Right ventricle myocardium inferior (tissue), 1 donor: ENCODE measurements at places on chromosomes 13 and 19.

GRCh38 chr19:28307487-28307886 lies 905.5 kb downstream of the UQCRFS1 start:
- DNase-seq: no peak

DNA sequence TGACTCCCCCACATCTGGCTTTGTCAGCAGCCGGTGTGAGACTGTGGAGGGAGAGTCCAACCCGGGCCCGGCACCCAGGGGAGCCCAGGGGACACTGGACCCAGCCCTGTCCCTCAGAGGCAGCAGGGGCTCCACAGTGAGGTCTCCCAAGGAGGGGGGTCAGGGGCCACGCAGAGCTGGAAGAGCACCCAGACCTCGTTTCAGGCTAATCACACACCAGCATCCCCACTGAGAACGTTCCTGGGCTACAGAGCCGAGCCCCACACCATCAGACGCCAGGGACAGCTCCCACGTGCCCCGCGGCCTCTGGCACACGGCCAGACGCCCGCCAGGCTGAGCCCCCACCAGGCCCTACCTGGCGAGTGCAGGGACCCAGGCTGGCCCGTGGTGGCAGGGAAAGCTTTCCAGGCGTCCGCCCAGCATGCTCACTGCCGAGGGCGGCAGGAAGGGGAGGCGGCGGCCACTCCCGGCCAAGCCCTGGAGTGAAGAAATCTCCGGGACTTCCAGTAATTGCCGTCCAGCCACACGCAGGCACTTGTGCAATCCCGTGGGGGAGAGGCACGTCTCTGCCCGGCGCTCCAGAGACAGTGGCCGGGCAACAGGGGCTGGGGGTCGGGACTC lies 19.2 kb downstream of the SBNO2 start:
- peak; percentile 94 for DNase-seq

GRCh38 chr19:46193678-46194077 lies 35.9 kb upstream of the IGFL1 start:
- no peak for DNase-seq

GRCh38 chr19:56111601-56112312 lies 9.3 kb downstream of the ZNF787 start:
- peak; percentile 88 for DNase-seq

GRCh38 chr19:10270180-10270615 lies 722 bp upstream of the ICAM1 start:
- DNase-seq: peak; percentile 95

- DNase-seq: peak; percentile 23
These were observed 767 bp downstream of the ETV2 start for GRCh38 chr19:35642312-35642711.

DNA sequence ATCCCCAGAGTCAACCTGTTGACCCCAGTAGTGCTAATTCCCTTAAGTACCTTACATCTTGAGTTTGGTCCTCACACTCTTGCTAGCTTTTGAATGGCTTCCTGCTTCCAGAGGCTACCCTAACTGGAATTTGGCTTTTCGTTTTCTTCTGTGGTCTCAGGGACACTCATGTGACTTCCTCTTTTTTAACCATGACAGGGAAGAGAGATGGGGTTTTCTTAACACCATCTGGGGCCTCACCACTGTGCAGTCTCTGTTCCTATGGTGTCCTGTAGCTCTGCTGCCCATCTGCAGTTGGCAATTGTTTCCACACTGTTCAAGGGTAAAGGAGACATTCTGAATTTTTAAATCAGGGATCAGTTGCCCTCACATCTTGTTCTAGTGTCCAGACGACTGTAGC lies 66.7 kb downstream of the SLC10A2 start:
- no peak for DNase-seq

GRCh38 chr13:77397636-77398035 lies 70.7 kb upstream of the MYCBP2 start:
- DNase-seq: no peak

DNA sequence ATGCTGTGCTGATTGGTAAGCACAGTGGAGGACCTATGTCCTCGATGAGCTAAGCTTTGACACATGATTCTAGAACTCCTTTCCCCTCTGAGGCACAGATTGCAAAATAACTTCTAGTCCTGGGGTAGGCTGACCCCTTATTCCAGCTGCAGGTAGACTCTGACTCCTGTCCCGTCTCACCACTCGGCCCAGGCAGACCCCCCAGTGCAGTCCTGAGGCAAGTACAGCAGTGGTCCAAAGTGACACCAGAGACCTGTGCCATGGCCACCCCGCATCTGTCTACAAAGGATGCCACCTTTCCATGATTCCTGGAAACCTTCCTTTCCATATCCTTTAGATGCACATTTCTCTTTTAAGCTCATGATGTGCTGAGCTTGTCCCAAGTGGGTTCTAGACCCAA lies 482.5 kb downstream of the ZNF536 start:
- DNase-seq: no peak

- no peak for DNase-seq
These were observed 6.4 kb downstream of the LYL1 start for GRCh38 chr19:13095934-13096927.

DNA sequence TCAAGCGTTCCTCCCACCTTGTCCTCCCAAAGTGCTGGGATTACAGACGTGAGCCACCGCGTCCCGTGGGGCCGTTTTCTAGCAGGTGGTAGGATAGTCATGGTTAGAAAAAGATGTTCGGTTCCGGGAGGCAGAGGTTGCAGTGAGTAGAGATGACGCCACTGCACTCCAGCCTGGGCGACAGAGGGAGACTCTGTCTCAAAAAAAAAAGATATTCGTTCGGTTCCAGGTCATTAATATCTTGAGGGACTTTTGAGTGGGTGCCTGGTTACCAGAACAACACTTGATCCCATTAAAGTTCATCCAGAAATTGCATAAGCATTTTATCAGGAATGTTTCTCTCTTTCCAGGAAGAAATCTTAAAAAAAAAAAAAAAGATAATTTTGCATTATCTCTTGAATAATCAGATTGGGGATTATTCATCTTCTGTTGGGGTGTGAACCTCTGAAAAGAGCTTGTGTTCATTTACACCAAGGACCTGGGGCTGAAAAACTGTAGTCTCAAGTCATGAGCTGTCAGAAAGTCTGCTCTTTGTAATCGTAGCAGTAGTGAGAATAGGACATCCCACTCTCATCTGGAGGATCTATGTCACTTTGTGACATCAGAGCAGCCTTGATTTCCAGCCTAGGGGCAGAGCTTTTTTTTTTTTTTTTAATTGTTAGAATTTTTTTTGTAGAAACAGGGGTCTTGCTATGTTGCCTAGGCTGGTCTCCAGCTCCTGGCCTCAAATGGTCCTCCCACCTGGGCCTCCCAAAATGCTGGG lies 1.0 kb upstream of the ETHE1 start:
- no peak for DNase-seq

GRCh38 chr13:69155136-69155535 lies 952.5 kb upstream of the ATXN8OS start:
- DNase-seq: no peak

DNA sequence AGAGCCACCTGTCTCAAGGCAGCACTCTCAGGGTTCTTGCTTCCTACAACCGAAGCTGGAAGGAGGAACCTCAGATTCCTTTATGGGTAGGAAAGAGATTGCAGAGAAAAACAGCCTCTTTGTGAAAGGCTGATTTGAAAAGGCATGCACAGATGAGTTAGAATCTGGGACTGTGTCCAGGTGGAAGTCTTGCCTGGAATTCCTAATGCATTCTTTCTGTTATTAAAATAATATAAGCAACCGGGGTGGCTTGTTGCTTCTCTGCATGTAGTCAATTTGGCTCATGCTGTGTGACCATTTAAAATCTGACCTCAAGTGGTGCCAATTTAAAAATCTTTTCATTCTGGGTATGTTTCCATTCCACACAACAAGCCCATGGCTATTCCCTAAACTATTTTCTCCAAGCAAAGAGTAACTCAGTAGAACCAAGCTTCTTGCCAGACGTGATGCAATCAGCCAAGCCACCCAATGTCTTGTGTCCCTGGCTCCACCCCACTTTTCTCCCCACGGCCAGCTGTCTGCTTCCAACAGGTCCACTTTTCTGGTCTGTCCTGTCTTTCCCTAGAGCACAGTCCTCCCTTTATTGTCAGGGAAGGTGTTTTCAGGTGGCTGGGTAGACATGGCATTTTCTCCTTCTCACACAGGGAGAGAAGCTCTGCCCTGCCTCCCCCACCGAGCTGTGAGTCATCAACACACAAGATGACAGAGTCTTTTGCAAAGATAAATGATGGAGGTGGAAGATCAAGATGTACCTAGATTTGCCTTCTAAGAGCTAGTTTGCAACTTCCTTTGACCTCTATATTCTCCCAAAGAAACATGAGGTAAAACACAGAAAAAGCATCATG lies 394.3 kb downstream of the FOXO1 start:
- peak; percentile 78 for DNase-seq

- DNase-seq: peak; percentile 91
These were observed 4.2 kb upstream of the SPACA6 start for GRCh38 chr19:51688671-51689571.

- no peak for DNase-seq
These were observed 19.1 kb upstream of the SPATA13 start for GRCh38 chr13:24141333-24141910.

GRCh38 chr19:35780058-35780457 lies 4.7 kb downstream of the ARHGAP33 start:
- DNase-seq: no peak

GRCh38 chr13:101406791-101407190 lies 9.5 kb downstream of the NALCN start:
- no peak for DNase-seq
